Thyroid gland (tissue), 4 donors: ENCODE measurements at places on chromosomes 2 and 18. TPM values are rescaled to one million over a fixed set of nuclear protein-coding genes. Genes with fewer than 3 reads are reported as not detected.

DNA sequence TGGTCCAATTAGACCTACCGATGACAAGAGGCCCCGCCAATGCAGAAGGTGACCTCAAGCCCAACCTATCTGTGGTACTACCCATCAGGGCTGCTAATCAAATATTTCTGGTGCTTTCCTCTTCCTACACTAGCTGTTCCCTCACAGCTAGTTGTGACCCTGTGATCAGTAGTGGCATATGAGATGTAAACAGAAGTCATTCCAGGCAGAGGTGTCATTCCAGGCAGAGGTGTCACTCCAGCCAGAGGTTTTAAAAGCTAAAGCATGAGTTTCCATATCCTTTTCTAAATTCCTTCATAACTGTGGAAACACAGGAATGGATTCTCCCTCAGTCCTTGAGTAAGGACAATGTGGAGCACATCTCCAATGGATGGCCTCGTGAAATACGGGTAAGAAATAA lies 110.9 kb upstream of the DNAJC10 start:
- DNase-seq, result no peak
- H3K36me3 ChIP-seq, result no peaks in the 10 kb centered on the region
- H3K4me3 ChIP-seq, result no peak overlapping the region
- no peaks in the 10 kb centered on the region for H3K27me3 ChIP-seq
- no peaks in the 10 kb centered on the region for H3K4me1 ChIP-seq
- H3K27ac ChIP-seq, result no peak overlapping the region

DNA sequence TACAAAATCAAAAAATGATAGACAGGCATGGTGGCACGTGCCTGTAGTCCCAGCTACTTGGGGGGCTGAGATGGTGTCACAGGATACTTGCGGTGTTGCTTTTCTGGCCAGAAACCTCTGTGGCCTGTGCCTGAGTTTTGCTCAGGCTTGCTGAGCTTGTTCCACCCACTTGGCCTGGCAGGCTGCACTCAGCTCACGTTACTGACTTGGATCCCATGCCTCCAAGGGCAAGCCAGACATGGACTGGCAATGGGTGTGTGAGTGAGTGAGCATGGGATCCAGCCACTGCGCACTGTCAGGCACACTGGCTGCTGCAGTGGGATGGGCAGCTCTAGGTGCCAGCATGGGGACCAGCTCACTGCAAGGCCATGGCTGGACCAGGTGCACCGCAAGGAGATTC lies 67.9 kb downstream of the NCAPH start:
- H3K27me3 ChIP-seq, result no peaks in the 10 kb centered on the region
- peaks cover 4% of the 10 kb centered on the region for H3K4me1 ChIP-seq
- no peaks in the 10 kb centered on the region for H3K36me3 ChIP-seq
- H3K27ac ChIP-seq, result no peak overlapping the region
- H3K4me3 ChIP-seq, result no peak overlapping the region

GRCh38 chr18:48409591-48410094 lies 460 bp upstream of the ZBTB7C start:
- H3K36me3 ChIP-seq, result no peaks in the 10 kb centered on the region
- no peaks in the 10 kb centered on the region for H3K27me3 ChIP-seq
- peak overlapping the region; percentile 68 for H3K4me3 ChIP-seq
- H3K27ac ChIP-seq, result peak overlapping the region; percentile 68

- no peaks in the 10 kb centered on the region for H3K27me3 ChIP-seq
- H3K36me3 ChIP-seq, result no peaks in the 10 kb centered on the region
- H3K4me1 ChIP-seq, result no peaks in the 10 kb centered on the region
- H3K4me3 ChIP-seq, result no peak overlapping the region
Measured at GRCh38 chr2:83378921-83379320, 1080.2 kb downstream of the SUCLG1 start.

DNA sequence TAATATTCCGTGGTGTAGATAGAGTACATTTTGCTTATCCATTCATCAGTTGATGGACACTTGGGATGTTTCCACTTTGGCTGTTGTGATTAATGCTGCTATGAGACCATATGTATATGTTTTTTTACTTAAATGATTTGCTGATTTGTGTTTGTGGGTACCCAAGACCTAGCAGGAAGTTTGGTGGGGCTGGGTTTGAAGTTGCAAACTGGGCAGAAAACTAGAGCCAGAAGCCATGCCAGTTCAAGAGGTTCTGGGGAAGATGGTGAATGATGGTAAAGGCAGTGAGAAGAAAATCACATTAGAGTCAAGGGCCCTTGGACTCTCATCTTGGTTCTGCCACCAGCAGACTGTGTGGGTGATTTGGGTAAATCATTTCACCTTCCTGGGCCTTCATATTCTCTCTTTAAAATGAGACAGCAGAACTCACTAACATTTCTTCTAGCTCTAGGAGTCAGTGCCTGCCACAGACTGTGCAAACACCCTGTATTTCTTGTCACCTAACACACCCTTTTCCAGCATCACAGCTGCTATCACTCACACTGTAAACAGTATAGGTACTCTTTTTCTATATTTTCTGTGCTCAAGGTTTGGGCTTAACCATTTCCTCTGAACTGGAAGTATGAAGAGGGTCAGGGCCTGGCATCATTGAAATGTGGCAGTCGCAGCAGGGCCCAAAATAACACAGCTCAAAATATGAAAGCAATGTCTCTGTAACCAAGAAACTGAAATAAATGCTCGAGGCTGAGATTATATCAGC lies 8.4 kb upstream of the CTLA4 start:
- no peak for DNase-seq
- H3K4me3 ChIP-seq, result no peak overlapping the region
- no peaks in the 10 kb centered on the region for H3K36me3 ChIP-seq
- no peaks in the 10 kb centered on the region for H3K4me1 ChIP-seq
- H3K27me3 ChIP-seq, result no peaks in the 10 kb centered on the region
- no peak overlapping the region for H3K27ac ChIP-seq

The SPATA3 gene
- not detected for total RNA-seq

- H3K4me1 ChIP-seq, result peaks cover 16% of the 10 kb centered on the region
- H3K27me3 ChIP-seq, result no peaks in the 10 kb centered on the region
- H3K27ac ChIP-seq, result no peak overlapping the region
- no peak for DNase-seq
Measured at GRCh38 chr2:67646714-67647333, 249.7 kb downstream of the ETAA1 start.

DNA sequence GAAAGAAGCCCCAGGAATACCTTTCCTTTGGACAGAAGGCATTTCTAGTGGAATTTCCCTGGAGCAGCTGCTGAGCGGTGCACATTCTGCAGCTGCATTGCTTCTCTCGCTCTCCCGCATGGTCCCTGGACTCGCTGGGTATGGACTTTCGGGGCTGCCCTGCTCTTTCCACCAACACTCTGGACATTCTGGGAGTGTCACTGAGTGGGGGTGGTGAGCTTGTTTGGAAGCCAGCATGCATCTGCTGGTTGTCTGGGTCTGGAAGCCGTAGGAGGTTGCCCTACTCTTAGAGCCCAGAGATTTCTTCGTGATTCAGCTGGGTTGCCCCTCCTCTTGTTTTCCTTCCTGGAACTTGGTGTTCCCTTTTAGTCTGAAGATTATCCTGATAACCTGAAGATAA lies 52.6 kb downstream of the TWIST2 start:
- H3K27me3 ChIP-seq, result no peaks in the 10 kb centered on the region
- H3K4me1 ChIP-seq, result no peaks in the 10 kb centered on the region
- H3K4me3 ChIP-seq, result no peak overlapping the region
- no peak for DNase-seq
- no peaks in the 10 kb centered on the region for H3K36me3 ChIP-seq

DNA sequence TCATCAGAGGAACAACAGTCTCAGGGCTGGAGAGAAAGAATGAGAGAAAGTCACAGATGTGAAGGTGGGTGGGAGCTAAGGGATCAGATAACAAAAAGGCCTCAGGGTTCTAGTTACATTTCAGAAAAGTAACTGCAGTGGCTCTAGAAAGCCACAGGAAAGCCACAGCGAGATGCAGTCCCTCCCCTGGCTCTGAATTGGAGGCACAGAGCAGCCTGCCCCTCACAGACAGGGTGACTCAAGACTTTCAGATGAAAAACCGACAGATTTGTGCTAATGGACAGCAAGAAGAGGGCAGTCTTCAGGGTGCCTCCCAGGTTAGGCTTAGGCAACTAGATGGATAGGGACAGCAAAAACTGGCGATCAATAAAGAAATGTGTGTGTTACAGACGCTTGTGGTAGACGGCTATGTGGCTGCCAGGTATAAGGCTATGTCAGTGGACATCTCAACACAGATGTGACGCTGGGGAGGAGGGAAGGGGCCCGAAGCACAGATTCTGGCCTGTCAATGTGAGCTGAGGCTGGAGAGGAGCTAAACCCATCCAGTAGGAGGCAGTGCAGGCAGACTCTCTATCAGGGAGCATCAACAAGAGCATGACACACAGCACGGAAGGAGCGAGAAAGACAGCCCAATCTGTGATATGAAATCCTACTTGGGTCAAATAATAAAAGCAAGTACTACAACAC lies 26.2 kb downstream of the UNC50 start:
- H3K4me1 ChIP-seq, result no peaks in the 10 kb centered on the region
- DNase-seq, result no peak
- peaks cover 3% of the 10 kb centered on the region for H3K36me3 ChIP-seq
- H3K27ac ChIP-seq, result no peak overlapping the region
- no peaks in the 10 kb centered on the region for H3K27me3 ChIP-seq
- H3K4me3 ChIP-seq, result no peak overlapping the region

The DIPK1C gene
- not detected for total RNA-seq

The SLC11A1 gene
- 5.8 TPM for total RNA-seq

The MAP2 gene
- 90.3 TPM for total RNA-seq

The C2orf76 gene
- 17.2 TPM for total RNA-seq

The SMC6 gene
- total RNA-seq, result 18.7 TPM

GRCh38 chr2:33496150-33496549 lies 19.7 kb downstream of the RASGRP3 start:
- H3K27me3 ChIP-seq, result no peaks in the 10 kb centered on the region
- no peak overlapping the region for H3K4me3 ChIP-seq
- peaks cover 16% of the 10 kb centered on the region for H3K4me1 ChIP-seq
- H3K36me3 ChIP-seq, result no peaks in the 10 kb centered on the region
- DNase-seq, result no peak

The RAD51AP2 gene
- total RNA-seq, result 0.11 TPM

- no peaks in the 10 kb centered on the region for H3K36me3 ChIP-seq
- H3K4me3 ChIP-seq, result no peak overlapping the region
- peaks cover 21% of the 10 kb centered on the region for H3K4me1 ChIP-seq
Measured at GRCh38 chr2:10497797-10498251, 49.7 kb upstream of the ODC1 start.

The PRKAG3 gene
- total RNA-seq, result not detected

GRCh38 chr2:240125742-240126141 lies 10.4 kb downstream of the COPS9 start:
- H3K36me3 ChIP-seq, result peaks cover 15% of the 10 kb centered on the region
- H3K4me3 ChIP-seq, result no peak overlapping the region
- H3K4me1 ChIP-seq, result no peaks in the 10 kb centered on the region
- no peak overlapping the region for H3K27ac ChIP-seq

DNA sequence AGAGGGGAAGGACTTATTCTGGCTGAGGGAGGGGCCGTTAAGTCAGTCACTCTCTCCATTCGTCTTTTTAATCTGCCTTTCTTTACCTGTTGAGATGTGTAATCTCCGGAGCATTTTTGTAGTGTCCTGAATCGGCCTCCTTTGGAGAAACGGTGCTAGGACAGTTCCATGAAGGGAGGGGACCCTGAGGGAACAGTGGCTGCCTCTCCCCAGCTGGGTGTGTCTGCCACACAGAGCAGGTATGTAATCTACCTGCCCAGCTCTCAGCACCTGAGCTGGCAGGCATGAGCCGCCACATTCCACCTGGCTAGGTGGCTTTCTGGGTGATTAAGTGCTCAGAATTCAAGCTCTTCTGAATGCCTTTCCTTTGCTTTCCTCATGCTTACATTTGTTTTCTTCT lies 131.2 kb downstream of the WDSUB1 start:
- H3K36me3 ChIP-seq, result peaks cover 7% of the 10 kb centered on the region
- no peaks in the 10 kb centered on the region for H3K27me3 ChIP-seq
- H3K4me3 ChIP-seq, result no peak overlapping the region
- DNase-seq, result peak; percentile 92
- peak overlapping the region; percentile 88 for H3K27ac ChIP-seq
- peaks cover 65% of the 10 kb centered on the region for H3K4me1 ChIP-seq

GRCh38 chr2:43605851-43606250 lies 10.0 kb upstream of the THADA start:
- no peak overlapping the region for H3K4me3 ChIP-seq
- H3K4me1 ChIP-seq, result no peaks in the 10 kb centered on the region
- DNase-seq, result no peak

The DSG1 gene
- total RNA-seq, result not detected

GRCh38 chr18:22267697-22268096 lies 98.3 kb downstream of the GATA6 start:
- no peak overlapping the region for H3K27ac ChIP-seq
- no peak for DNase-seq
- H3K27me3 ChIP-seq, result no peaks in the 10 kb centered on the region
- H3K36me3 ChIP-seq, result no peaks in the 10 kb centered on the region

DNA sequence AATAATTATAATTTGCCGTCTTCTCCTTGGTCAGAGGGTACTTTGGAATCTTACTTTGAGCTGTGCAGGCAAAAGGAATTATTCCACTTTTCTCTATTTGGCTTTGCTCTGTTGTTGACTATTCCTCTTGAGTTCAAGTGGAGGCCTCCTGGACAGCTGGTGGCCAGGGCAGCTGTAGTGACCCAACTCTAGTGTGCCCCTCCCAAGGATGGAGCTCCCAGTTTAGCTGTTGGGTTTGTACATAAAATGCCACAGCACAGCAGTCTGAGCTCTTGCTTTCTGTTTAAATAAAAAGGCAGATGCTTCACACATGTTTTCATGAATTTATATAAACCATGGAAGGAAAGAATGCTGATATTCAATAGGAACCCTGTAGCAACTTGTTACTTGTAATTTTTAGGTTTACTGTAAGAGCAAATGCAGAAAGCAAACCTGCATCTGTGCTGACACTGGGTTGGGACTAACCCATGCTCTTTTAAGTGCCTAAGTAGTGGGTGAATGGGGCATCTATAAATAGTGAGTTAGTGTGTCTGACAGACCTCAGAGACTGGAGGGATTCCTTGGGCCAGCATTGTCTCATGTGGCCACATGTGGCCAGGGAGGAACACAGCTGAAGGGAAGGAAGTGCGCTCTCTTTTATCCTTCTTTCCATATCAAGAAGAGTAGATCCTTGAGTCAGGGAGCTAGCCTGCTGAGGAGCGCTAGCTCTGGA lies 121.8 kb downstream of the FHOD3 start:
- no peaks in the 10 kb centered on the region for H3K36me3 ChIP-seq
- H3K4me3 ChIP-seq, result no peak overlapping the region
- H3K27me3 ChIP-seq, result no peaks in the 10 kb centered on the region
- H3K4me1 ChIP-seq, result peaks cover 20% of the 10 kb centered on the region
- peak; percentile 71 for DNase-seq
- H3K27ac ChIP-seq, result no peak overlapping the region

- peak; percentile 30 for DNase-seq
- H3K36me3 ChIP-seq, result peaks cover under 1% of the 10 kb centered on the region
- peak overlapping the region; percentile 96 for H3K27ac ChIP-seq
- no peaks in the 10 kb centered on the region for H3K27me3 ChIP-seq
Measured at GRCh38 chr18:35344736-35345459, 678 bp upstream of the ZNF24 start.

- no peak for DNase-seq
- H3K27me3 ChIP-seq, result no peaks in the 10 kb centered on the region
- H3K4me3 ChIP-seq, result no peak overlapping the region
Measured at GRCh38 chr2:201699416-201699815, 972 bp upstream of the MPP4 start.
